Iris pigment epithelial cell (primary cell): ENCODE measurements at places on chromosomes 11 and 22.

DNA sequence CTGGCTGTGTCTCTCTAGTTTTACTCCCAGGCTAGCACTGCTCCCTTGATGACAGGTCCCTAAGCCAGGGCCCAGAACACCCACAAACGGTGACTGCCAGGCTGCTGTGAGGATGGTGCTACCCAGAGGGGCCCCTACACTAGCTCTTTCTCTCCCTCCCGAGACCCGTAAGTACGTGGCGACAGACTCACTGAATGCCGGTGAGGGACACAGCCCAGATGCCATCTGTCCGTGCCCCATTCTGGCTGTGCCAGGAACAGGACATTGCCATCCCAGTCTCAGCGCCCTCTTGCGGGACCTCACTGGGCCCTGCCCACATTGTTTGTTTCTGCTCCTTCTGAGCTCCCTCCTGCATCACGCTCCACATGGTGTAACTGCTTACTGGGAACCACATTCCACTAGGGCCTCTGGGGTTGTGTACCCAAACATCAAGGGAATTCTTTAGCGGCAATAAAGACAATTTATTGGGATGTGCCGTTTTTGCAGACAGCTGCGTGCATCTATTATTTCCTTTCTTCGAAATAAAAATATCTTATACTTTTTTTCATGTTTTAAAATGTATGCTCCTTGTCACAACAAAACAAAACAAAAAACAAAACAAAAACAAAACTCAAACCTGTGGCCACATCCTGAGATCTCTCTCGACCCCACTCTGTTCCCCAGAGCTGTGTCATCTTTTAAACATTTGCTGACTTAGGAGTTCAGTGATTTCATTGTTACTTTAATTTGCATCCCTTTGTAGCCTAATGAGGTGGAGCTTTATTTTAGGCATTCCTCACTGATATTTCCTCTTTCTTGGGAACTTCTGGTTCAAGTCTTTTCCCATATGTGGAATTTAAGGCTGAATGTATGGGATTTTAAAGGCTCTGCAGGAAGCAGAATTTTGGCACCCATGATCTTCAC is 4.4 kb upstream of the TPCN2 start:
- peak; percentile 71 for DNase-seq

DNA sequence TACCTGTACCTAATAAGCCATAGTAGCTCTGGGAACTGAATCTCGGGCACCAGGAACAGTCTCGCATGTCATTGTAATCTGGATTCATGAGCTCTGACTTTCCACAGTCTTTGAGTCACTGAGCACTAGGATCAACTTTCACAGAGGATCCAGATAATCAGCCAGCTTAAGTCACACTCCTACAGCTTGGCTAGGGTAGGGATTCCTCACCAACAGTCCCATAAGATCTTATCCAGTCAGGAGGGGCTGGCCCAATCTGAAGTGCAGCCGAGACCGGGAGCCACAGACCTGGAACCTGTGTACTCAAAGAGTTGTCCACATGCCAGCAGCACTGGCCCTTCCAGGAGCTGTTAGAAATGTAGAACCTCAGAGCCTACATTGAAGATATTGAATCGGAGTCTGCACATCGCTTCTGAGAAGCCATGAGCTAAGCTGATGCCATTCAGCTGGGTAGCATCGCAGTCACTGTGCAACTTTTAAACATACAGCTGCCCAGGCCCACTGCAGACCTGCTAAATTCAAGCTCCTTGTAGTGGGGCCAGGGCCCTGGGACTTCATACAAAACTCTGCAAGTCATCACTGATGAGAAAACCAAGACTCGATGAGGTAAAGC is 538.8 kb upstream of the B3GAT1 start:
- DNase-seq: peak; percentile 23

DNA sequence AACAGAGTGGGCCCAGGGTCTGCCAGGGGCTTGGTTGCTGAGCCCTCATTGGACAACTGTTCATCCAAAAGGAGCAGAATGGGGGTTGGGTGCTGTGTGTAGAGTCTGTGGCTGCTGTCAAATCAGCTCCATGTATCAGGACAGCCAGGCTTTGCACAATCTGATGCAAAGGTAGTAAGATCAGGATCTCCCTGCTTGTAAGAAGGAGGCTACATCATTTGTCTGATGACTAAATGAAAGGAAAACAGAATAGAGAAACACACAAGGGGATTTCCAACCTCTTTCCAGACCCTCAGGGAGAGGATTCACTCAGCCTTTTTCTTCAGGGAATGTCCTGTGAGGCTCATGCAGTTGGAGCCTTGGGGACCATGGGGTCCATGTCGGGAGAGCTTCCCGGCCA is 7.2 kb downstream of the MICAL2 start:
- DNase-seq: no peak

DNA sequence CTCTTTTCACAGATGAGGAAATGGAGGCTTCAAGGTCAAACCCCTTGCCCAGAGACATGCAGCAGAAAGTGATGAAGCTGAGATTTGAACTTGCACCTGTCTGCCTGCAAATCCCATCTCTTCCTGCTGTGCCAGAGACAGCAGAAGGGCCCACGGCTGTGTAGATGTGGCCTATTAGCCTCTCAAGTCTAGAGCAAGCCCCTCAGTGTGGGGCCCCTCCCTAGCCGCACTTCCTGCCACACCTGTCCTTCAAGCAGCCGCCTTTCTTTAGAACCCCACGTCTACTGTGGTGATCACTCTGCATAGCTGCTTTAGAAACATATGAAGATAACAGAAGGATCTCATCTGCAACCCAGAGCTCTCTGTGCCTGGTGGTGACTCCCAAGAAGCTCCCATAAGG is 41.2 kb upstream of the JAM3 start:
- DNase-seq: no peak

DNA sequence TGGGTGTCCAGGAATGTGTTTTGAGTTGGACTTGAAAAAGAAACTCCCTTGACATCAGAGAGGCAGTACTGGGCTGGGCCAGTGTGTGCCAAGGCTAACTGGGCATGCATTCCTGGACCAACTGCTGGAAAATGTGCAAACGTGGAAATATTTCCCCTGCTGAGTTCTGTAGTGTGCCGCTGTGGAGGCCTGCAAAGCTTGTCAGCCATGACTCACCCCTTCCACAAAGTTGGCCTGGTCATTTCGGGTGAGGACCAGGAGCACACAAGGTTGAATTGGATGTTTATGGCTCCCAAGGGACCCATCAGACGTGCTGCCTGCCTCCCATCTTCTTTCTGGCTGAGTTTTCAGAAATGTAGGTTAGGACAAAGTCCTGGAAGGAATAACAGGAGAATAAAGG is 513.1 kb downstream of the MIAT start:
- DNase-seq: peak; percentile 71

GRCh38 chr11:119937412-119937811 is 200.5 kb downstream of the TRIM29 start:
- DNase-seq: no peak

GRCh38 chr11:126339073-126339862 is 16.2 kb upstream of the ST3GAL4 start:
- DNase-seq: no peak

- DNase-seq: no peak
Observed at GRCh38 chr11:61555051-61555969, 25.6 kb downstream of the SYT7 start.

- peak; percentile 88 for DNase-seq
Observed at GRCh38 chr22:37933711-37934376, 19.6 kb downstream of the C22orf23 start.

DNA sequence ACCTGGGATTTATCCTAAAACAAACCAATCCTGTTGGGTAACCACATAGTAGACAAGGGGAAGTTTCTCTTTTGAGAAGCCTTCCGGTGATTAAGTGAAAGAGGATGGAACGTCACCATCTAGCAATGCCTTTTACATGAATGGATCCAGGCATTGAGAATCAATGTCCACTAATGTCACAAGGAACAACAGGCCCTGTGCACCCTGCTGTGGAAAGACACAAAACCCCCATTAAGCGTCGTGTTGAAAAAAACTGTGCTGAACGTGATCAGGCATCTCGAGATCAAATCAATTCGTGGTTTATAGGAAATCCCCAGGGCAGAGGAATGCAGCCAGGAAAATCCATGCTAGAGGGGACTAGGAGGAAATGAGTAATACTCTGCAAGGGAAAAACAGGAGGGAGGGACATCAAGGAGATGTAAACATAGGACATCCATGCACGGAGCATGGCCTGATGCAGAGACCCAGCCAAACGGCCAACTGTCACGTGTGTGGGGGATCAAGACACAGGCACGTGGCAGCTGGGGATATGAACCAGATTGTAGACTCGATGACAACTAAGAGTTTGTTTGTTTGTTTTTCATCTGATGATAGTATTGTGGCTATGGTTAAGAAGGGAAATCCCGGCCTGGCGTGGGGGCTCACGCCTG is 38.6 kb upstream of the CARS1 start:
- DNase-seq: peak; percentile 84

GRCh38 chr11:93611836-93612677 is 49.4 kb upstream of the CEP295 start:
- DNase-seq: no peak

DNA sequence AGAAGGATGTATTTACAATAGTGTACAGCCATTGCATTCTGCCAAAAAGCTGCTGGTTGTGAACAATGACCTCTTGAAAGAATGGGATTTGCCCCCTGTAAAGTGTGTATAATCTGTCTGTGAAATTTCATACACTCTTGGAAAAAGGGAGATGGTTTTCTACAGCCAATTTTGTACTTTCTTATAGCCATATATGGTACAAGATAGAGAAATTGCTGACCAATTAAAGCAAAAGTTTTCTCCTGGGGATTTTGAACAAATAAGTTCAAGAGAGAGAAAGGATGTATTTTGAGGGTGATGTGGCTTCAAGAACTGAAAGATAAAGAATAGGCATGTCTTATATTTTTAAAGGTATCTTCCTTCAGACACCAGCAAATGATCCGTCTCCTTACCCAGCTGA is 211.0 kb downstream of the NAV2 start:
- DNase-seq: no peak

DNA sequence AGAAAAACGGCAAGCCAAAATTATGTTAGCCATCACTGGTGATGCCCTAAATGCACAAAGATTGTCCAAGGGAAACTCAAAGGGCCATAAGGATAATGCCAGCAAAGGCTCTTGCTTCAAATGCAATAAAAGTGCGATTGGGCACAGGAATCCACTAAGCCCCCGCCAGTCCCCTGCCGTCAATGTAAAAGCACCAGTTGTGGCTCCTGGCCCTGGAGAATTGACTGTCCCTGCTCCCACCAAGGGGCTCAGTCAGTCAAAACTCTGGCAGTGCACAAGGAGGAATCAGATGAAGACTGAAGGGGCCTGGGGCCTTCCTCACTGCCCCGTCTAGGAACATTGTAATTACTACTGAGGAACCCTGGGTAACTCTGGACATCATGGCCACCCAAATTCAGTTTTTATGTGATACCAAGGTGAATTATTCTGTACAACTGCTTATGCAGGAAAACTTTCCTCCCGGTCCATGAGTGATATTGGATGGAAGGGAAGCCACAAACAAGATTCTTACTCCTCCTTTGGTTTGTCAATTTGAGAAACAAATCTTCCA is 85.6 kb downstream of the PIWIL4 start:
- DNase-seq: no peak

- peak; percentile 91 for DNase-seq
Observed at GRCh38 chr22:29994027-29994715, 86.1 kb upstream of the HORMAD2 start.

DNA sequence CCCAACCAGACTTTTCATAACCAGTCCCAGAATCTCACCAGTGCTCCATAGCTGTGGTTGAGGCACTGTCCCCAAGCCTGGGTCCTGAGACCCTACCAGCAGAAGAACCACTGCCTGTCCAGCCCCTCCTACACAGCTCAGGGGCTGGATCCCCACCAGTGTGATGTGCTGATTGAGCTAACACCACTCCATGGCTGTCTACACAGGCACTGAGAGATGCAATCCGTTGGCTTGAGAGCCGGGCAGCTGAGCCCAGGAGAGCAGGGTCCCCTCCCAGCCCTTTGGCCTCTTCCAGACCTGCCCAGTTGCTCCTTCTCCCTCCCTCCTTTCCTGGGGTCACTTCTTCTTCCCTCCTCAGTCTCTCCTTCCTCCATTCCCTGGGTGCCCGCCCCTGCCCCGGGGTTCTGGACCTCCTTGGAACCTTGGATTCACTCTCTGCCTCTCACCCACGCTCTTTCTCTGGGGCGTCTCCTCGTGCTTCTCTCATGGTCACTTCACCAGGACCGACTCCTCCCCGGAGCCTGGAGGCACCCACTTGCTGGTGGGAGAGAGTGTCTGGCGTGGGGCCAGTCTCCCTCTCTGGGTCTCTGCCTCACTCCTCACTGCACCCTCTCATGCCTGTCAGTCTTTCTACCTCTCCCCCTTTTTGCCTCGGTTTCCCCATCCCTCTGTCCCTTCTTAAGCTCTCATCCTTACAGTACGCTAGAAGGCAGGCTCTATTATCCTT is 706 bp upstream of the SCYL1 start:
- DNase-seq: no peak

DNA sequence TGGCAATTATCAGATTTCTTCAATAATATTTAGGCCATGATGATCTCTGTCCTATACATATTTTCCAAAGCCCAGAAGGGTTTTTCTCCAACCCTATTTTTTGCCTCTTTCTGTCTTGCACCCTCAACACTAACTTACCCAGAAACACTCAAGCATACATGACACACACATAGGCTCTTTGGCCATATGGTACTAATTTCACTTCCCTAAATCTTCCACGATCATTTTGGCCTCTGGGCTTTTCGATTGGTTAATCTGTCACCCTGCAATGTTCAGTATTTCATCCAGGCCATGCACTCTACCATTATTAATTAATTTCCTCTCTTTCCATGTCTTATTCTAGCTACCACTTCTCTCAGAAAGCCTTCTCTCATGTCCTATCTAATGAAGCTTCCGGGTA is 59.8 kb downstream of the LUZP2 start:
- no peak for DNase-seq

DNA sequence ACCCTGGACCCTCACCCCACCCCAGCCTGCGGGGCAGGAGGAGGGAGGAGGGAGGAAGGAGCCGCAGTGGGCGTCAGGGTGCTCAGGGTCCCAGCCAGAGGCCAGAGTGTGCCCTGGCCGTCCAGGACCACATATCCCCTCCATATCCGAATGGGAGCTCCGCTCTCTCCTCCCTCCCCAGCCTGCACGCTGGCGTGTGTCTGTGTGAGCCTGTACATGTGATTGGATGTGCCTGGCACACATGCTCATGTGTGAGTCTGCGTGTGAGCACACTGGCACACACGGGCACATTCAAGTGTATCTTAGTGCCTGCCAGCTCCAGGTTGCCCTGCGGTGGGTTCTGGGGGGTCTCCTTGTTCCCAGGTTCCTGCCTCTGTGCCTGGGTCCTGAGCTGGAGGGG is 8.1 kb downstream of the TSSC4 start:
- DNase-seq: no peak

GRCh38 chr11:110587129-110587528 is 125.1 kb downstream of the ARHGAP20 start:
- no peak for DNase-seq

GRCh38 chr22:23282089-23282501 is 101.8 kb downstream of the BCR start:
- peak; percentile 44 for DNase-seq

- no peak for DNase-seq
Observed at GRCh38 chr11:104169091-104169490, 5.1 kb upstream of the PDGFD start.

GRCh38 chr11:129733981-129734380 is 81.7 kb upstream of the TMEM45B start:
- DNase-seq: no peak
